Endodermal cell (in vitro differentiated cells): ENCODE measurements at places on chromosomes 11 and 22. TPM values are rescaled to one million over a fixed set of nuclear protein-coding genes. Genes with fewer than 3 reads are reported as not detected.
A peak's percentile ranks its signal among the peaks of the same experiment; 100 is the strongest.

Gene GRM5
- total RNA-seq, result 0.07 TPM in 1 of 3 replicates, not detected in the others

- H3K4me1 ChIP-seq, result no peaks in the 10 kb centered on the region
- DNase-seq, result no peak
- no peaks in the 10 kb centered on the region for H3K27me3 ChIP-seq
- H3K4me3 ChIP-seq, result no peak overlapping the region
- no peak overlapping the region for H3K27ac ChIP-seq
Observed at GRCh38 chr22:31776231-31776630, 22.4 kb downstream of the DEPDC5 start.

Gene NEFH
- total RNA-seq, result 1.4 to 2.0 TPM (median 1.7 TPM) in 3 replicates

Gene NAALADL1
- 4.5 to 6.8 TPM (median 5.4 TPM) in 3 replicates for total RNA-seq

Gene ARHGAP20
- total RNA-seq, result 0.11 and 0.15 TPM in 2 replicates

Gene CSRP3
- total RNA-seq, result not detected in 2 replicates

DNA sequence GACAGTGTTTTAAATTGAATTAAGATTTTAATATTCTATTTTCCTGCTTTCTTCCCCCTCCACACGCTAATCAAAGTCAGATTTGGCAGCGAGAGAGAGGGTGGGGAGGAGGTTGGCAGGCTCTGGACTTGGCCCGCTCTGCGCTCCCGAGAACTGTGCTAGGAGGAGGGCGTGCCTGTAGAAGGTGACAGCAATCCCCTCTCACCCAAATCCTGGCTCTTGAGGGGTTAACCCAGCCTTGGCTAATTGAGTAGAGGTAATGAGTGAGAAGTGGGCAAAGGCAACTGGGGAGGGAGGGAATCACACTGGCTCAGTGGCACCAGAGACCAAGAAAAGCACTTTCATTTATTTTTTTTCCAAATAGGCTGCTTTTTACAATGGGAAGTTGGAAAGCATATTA lies 42.2 kb downstream of the BUD13 start:
- no peak overlapping the region for H3K4me3 ChIP-seq
- H3K36me3 ChIP-seq, result no peaks in the 10 kb centered on the region
- H3K27ac ChIP-seq, result no peak overlapping the region
- no peaks in the 10 kb centered on the region for H3K4me1 ChIP-seq
- peak; percentile 40 for DNase-seq

Gene DRD4
- total RNA-seq, result 2.0 and 2.7 TPM in 2 replicates

Gene CARD10
- total RNA-seq, result 20.3 TPM in 2 replicates

- no peaks in the 10 kb centered on the region for H3K27me3 ChIP-seq
- peaks cover 16% of the 10 kb centered on the region for H3K36me3 ChIP-seq
- H3K4me1 ChIP-seq, result no peaks in the 10 kb centered on the region
- H3K27ac ChIP-seq, result no peak overlapping the region
Observed at GRCh38 chr11:88315981-88316441, 21.5 kb downstream of the CTSC start.

- no peak overlapping the region for H3K27ac ChIP-seq
- H3K4me1 ChIP-seq, result no peaks in the 10 kb centered on the region
- H3K4me3 ChIP-seq, result peak overlapping the region; percentile 85
- H3K36me3 ChIP-seq, result peaks cover 7% of the 10 kb centered on the region
Observed at GRCh38 chr22:30667107-30667493, 575 bp downstream of the DUSP18 start.

Gene TSGA10IP
- 0.97 to 4.2 TPM (median 1.3 TPM) in 3 replicates for total RNA-seq

GRCh38 chr11:30206249-30206996 lies 24.4 kb upstream of the FSHB start:
- no peak overlapping the region for H3K27ac ChIP-seq
- H3K27me3 ChIP-seq, result no peaks in the 10 kb centered on the region
- DNase-seq, result no peak
- H3K4me3 ChIP-seq, result no peak overlapping the region
- no peaks in the 10 kb centered on the region for H3K4me1 ChIP-seq
- no peaks in the 10 kb centered on the region for H3K36me3 ChIP-seq

Gene TEX12
- not detected in 3 replicates for total RNA-seq

DNA sequence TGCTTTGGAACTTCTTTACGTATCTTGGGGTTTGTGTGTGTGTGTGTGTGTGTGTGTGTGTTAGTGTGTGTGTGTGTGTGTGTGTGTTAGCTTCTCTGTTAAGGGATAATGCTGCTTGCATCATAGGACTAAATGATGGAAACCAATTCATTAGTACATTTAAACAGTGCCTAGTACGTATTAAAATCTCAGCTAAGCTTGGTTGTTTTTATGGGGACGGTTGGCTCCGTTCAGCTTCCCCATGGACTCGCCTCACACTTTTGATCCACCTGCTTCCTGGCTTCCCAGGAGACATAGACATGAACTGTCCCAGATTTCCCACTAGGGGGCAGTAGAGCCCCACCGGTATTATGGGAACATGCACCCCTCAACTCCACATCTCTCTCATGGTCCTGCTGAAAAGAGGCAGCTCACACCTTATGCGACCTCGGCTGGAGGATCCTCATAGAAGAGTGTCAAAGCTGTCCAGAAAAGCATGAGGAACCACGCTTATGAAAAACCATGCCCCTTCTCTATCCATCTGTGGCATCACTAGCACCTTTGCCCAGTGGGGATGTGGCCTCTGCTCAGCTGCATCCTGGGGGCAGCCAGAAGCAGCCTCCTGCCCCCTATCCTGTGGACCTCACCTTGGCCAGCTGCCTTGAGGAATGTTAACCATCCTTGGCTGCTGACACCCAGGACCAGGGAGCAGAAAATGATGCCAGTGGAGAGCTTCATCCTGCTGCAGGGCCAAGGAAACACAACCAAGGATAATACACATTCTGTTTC lies 9.7 kb upstream of the SAAL1 start:
- H3K4me1 ChIP-seq, result no peaks in the 10 kb centered on the region
- no peak overlapping the region for H3K4me3 ChIP-seq
- no peaks in the 10 kb centered on the region for H3K36me3 ChIP-seq
- peaks cover 53% of the 10 kb centered on the region for H3K27me3 ChIP-seq
- H3K27ac ChIP-seq, result no peak overlapping the region
- peak; percentile 89 for DNase-seq

Gene FOXR1
- not detected in 3 replicates for total RNA-seq

GRCh38 chr22:17103351-17103750 lies 17.8 kb downstream of the TMEM121B start:
- no peak for DNase-seq
- no peaks in the 10 kb centered on the region for H3K4me1 ChIP-seq
- H3K4me3 ChIP-seq, result no peak overlapping the region
- H3K36me3 ChIP-seq, result peaks cover 90% of the 10 kb centered on the region

Gene FAM180B
- total RNA-seq, result not detected in 3 replicates

DNA sequence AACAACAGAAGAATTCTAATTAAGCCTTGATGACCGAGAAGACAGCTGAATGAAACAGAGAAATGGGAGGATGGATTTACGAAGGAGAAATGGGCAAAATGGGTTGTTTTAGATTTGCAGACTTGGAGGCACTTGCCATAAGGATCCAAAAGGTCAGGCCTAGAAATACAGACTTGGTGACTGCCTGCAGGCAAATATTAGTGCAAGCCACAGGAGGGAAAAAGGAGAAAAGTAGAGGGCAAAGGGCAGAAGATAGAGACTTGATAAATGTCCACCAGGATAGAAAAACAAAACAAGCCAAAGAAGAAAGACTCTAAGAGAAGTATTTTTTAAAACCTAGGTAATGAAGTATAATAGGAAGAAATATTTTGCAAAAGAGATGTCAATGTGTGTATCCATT lies 13.1 kb downstream of the CCDC34 start:
- DNase-seq, result no peak
- no peak overlapping the region for H3K27ac ChIP-seq
- H3K4me1 ChIP-seq, result peaks cover 20% of the 10 kb centered on the region
- H3K36me3 ChIP-seq, result peaks cover 15% of the 10 kb centered on the region
- H3K4me3 ChIP-seq, result peak overlapping the region; percentile 21

DNA sequence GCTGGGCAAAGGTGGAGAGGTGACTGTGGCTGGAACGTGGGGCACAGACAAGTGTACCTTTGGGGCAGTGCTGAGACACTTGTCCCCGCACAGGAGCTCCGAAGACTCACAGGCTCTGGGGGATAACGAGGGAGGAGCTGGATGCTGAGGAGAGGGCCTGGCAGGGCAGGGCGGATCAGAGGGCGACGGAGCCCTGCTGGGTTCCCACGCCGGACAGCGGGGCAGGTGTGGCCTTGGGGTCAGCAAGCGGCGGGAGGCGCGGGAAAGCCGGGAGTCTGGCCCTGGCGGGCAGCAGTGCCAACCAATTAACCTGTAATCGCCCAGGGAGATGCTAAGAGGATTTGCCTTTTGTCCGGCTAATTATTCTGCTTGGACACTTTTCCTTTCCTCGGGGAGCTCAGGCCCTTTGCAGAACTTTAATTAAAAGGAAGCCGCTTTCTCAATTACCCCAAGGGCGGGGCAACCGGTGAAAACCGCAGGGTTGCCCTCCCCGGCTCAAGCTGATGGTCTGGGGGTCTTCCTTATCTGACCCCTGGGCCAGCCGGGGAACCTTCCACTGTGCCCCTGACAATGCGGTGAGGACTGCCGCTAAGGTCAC lies 71.5 kb downstream of the WNT7B start:
- H3K4me3 ChIP-seq, result no peak overlapping the region
- peak overlapping the region; percentile 61 for H3K27ac ChIP-seq
- DNase-seq, result no peak
- H3K27me3 ChIP-seq, result no peaks in the 10 kb centered on the region

- H3K36me3 ChIP-seq, result peaks cover 8% of the 10 kb centered on the region
- H3K27ac ChIP-seq, result no peak overlapping the region
- DNase-seq, result peak; percentile 34
Observed at GRCh38 chr11:94132152-94132558, 3.5 kb downstream of the PANX1 start.

- no peaks in the 10 kb centered on the region for H3K36me3 ChIP-seq
- no peak for DNase-seq
- H3K4me3 ChIP-seq, result no peak overlapping the region
- no peaks in the 10 kb centered on the region for H3K27me3 ChIP-seq
Observed at GRCh38 chr11:31757260-31757835, 53.8 kb downstream of the PAX6 start.

DNA sequence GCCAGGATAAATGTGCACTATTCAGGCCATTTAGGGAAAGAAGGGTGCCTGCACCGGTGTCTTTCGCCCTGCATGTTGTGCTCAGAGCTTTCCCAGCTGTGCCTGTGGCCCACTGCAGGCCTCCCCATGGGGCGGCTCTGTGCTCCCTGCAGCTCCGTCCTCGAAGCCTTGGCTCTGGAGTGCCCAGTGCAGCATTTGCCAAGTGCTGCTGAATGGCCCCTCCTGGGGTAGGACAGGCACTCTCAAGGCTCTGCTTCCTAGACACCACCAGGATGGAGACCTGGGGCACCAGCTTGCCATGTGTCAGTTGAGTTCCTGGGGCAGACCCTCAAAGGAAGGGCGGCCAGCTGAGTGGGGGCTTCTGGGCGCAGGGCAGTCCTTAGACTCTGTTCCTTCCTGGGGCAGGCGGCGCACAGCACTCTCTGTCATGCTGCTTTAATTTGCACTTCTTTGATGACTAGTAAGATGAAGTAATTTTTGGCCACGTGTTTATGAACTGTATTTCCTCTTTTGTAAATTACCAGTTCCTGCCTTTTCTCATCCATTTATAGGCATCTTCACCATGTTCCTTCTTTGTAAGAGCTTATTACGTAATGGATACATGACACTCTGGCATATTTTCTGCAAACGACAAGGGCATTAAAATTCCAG lies 32.1 kb upstream of the GNB1L start:
- H3K4me3 ChIP-seq, result no peak overlapping the region
- H3K27me3 ChIP-seq, result peaks cover 13% of the 10 kb centered on the region
- peaks cover 12% of the 10 kb centered on the region for H3K4me1 ChIP-seq

- peak; percentile 64 for DNase-seq
- H3K27ac ChIP-seq, result peak overlapping the region; percentile 92
- H3K36me3 ChIP-seq, result no peaks in the 10 kb centered on the region
- no peaks in the 10 kb centered on the region for H3K27me3 ChIP-seq
Observed at GRCh38 chr11:96013461-96014213, 89.7 kb upstream of the MTMR2 start.

DNA sequence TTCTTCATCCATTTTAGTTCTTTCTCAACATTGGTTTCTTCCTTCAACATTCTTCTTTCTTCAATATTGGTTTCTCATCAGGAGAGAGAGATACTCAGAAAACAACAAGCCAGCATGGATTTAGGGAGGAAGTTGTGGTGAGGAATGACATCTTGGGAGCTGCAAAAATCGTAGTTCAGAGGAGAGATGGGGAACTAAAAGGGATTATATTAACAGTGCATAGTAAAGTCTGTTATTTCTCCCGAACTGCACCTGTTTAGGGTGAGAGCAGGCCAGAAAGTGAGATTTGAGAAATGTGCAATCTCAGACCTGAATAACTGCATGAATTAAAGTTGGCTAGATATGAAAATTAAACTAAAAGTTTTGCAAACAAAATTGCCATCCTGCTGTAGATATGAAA lies 94.5 kb downstream of the CASP12 start:
- no peak overlapping the region for H3K27ac ChIP-seq
- no peaks in the 10 kb centered on the region for H3K4me1 ChIP-seq
- H3K36me3 ChIP-seq, result no peaks in the 10 kb centered on the region
- no peak for DNase-seq
- no peak overlapping the region for H3K4me3 ChIP-seq

Gene TRIM49
- not detected in 2 replicates for total RNA-seq

DNA sequence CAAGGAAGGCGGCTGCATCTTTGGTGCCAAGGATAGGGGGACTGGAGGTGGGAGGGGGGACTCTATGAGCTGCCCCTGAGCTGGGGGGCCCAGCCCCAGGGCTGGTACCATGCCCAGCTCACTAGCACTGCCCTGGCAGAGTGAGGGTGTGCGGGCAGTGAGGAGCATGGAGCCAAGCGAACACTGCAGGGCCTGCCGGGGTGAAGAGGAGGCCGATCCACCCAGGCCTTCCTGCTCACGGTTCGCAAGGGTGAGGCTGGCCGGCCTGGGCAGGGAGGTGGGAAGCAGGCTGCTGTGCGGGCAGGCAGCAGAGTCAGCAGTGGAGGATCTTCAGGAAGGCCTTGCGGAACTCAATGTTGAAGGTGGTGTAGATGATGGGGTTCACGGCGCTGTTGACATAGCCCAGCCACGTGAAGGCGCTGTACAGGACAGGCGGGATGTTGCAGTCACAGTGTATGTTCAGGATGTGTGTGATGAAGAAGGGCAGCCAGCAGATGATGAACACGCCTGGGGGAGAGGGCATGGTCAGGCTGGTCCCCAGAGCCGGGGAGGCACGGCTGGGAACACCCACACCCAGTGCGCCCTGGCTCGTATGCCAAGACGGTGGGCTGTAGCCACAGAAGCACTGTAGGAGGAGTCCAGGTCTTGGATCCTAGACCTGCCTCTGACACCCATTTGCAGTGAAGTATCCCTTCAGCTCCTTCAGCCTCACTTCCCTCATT lies 23.0 kb downstream of the ANKK1 start:
- H3K36me3 ChIP-seq, result no peaks in the 10 kb centered on the region
- no peak overlapping the region for H3K4me3 ChIP-seq
- DNase-seq, result no peak
- peaks cover 2% of the 10 kb centered on the region for H3K4me1 ChIP-seq
